ENCODE measurements at places on chromosomes 12 and 14. TPM values are rescaled to one million over a fixed set of nuclear protein-coding genes. Genes with fewer than 3 reads are reported as not detected.

Gene PLA2G1B
- not detected for total RNA-seq

Gene C12orf54
- total RNA-seq: not detected

Gene DLK1
- not detected for total RNA-seq

Gene PALS1
- total RNA-seq: 95.1 TPM

Gene MYL2
- not detected for total RNA-seq

Gene TRPV4
- not detected for total RNA-seq

Gene JPH4
- total RNA-seq: 1.5 TPM

Measured in Peyer's patch (tissue), 4 donors.